ENCODE measurements at places on chromosomes 5 and 9.

- no peak for DNase-seq
Observed at GRCh38 chr9:26673261-26673660, 219.3 kb downstream of the CAAP1 start.

GRCh38 chr9:133203506-133204075, 5.5 kb downstream of the OBP2B start:
- no peak for DNase-seq

GRCh38 chr5:147800491-147800890, 18.0 kb upstream of the JAKMIP2 start:
- DNase-seq: no peak

- no peak for DNase-seq
Observed at GRCh38 chr5:89580976-89581375, 698.0 kb upstream of the MEF2C start.

DNA sequence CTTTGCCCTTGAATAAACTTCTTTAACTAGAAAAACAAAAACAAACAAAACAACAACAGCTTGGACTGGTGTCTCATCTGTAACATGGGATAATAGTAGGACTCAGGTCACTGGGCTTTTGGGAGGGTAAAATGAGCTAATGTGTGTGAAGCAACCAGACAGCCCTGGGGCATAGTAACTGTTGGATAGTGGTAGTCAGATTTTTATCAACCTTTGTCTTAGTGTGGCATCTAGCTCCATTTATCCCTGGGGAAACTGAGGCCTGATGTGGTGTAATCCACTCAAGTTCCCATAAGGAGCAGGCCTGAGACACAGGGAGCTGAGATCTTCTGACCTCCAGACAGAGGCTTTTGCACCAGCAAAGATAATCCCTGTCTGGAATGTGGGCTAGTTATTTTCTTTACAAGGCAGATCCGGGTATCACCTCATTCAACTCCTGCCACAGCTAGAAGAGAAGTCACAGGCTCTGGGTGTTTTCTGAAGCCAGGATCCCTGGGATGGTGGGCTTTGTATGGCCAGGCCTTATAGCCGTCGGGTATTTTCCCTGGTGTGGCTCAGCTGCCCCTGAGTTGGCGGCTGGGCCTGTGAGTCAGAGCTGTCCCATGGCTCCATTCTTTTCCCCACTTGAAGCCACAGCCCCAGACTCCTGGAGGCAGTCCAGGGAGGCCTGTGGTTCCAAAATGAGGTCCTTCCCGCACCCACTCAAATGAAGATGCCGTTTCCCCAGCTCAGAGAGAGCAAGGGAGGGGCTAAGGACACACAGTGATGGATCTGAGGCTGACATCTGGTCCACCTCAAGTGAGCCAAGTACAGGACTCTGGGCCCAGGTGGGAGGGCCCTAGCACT, 26.1 kb upstream of the CSF1R start:
- no peak for DNase-seq

GRCh38 chr5:134133995-134134541, 19.6 kb downstream of the TCF7 start:
- DNase-seq: no peak

GRCh38 chr5:6556802-6557102, 76.1 kb downstream of the NSUN2 start:
- DNase-seq: no peak

DNA sequence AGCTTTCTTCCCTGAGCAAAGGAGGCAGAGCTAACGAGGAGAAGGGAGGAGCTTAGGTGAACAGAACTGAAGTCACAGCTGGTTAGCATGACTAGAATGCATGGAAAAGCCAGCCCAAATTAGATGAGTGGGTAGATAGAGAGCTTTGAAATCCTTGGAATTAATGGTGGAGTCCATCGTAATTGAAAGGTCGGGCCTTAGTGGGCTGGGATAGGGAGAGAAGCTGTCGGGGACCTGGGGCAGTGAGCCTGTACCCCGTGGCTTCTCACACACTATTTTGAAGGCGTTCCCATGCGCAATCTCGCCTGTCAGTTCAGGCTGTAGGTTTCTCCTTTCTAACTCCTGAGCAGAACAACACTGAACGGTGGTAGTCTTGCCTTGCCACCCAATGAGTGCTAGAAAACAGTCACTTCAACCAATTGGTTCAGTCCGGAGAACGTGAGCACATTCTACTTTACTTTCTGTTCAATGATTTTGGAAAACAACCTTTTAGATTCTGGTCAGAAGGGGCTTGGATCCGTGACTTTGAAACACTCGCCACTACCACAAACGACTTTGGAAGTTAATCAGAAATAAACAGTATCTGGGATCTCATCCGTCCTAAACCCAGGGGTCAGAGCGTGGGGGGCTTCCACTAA, 655 bp upstream of the RAI14 start:
- DNase-seq: peak; percentile 11

DNA sequence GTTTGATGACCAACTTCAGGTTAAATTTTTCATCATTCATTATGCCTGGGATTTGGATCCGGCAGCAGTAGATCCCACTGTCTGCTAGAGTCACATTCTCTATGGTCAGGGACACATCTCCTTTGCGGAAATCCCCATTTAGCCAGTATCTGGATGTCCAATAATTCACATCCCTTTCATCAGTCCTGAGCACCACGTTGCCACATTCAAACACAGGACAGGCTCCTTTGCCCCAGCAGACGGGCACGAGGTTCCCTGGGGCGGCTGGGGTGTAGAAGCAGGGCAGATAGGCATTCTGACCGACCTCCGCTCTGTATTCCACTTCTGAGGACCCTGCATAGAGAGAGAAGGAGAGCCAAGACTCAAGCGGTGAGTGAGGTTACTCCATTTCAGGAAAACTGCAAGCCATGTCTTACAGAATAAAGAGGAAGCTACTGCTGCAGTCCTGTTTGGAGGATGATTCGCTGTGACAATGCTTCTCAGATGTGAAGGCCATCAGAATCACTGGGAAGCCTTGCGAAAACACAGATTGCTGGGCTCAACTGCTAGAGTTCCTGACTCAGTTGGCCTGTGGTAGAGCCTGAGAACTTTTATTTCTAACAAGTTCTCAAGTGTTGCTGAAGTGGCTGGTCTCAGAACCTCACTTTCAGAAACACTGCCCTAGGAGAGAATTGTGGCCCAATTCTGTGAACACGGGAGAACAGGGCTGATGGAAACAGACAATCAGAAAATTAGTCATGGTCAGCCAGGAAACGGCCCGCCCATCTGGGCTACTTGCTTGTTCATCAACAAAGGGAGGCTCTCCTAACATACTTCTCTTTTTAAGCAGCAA, 2.0 kb downstream of the HAVCR2 start:
- DNase-seq: no peak

GRCh38 chr5:142073362-142073988, 35.1 kb upstream of the NDFIP1 start:
- no peak for DNase-seq

GRCh38 chr9:93230601-93231000, 46.7 kb downstream of the WNK2 start:
- no peak for DNase-seq

DNA sequence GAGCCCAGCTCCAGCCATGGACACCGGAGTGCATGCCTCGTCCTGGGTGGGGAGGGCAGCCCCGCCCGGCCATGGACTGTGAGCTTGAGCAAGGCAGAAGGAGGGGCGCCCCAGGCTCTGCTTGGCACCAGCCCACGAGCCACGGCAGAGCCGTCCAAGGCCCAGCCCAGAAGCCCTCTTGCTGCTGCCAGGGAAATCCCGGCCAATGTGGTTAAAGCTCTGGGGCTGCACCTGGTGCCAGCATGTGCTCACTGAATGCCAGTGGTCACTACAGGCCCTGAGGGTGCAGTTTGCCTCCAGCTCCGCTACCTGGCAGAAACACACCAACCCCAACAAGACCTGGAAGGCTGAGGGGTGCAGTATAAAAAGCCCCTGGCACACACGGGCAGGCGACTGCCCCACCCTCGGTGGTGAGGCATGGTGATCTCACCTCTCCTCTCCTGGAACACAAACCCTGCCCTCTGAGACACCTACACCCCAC, 11.8 kb downstream of the BRD3 start:
- DNase-seq: no peak

DNA sequence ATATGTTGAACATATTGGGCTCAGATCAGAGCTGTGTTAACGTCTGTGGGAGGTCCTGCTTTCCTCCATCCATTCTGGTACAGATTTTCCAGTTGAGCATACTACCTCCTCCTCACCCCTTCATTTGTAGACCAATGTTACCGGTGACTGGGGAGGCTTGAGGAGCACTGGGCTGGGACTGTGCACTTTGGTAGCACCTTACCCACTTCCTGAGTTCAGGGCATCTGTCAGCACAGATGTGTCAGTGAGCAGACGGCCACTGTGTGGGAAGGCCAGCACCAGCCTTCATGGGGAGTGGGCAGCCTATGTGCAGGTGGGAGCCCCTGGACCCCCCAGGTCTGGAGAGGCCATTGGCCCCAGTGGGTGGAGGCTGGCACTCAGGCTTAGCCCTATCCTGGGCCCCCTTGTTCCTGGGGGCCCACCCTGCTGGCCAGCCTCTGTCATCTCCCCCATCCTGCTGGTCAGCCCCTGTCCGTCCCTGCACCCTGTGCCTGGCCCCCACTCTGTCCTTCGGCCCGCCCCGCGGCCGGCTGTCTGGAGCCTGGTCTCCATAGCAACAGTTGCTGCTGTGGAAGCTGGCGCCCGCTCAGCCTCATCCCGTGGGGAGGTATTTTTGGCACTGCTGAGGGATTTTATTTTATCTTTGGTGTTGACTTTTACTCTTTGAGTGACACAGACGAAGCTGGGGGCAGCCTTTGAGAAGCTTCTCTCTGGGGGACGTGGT, 21.3 kb downstream of the WNK2 start:
- DNase-seq: no peak

DNA sequence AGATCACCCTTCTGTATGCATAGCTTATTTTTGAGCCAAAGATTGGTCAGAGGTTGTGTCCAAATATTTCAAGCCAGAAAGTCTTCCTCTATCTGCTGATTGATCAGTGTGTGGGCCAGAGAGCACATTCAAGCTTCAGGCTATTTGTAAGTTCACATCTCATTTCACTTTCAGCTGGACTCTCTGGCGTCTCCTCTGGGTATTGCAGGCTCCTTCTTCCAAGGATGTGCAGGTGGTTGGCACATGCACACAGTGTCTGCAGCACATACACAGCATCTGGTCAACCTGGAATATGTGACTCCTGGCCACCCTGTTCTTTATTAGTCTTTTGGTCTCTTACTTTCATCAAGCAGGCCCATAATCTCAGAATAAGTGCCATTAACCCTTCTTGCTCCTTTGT, 516.1 kb downstream of the ANXA1 start:
- DNase-seq: no peak

DNA sequence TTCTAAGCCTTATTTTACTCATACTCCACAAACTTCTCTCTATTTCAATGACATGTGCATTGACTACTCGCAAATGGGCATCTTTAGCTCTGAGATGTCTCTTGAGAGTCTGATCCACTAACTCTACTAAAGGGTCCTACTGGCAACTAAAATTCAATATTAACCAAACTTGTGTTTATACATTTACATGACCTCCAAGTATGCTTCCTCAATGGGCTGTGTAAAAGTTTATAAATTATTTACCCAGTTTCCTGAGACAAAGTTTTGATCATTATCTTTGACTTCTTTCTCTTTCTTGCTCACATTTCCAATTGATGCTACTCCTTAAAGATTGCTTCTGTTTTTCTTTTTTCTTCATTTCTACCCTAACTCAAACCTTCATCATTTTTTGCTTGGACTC, 510.1 kb upstream of the DAB2 start:
- no peak for DNase-seq

DNA sequence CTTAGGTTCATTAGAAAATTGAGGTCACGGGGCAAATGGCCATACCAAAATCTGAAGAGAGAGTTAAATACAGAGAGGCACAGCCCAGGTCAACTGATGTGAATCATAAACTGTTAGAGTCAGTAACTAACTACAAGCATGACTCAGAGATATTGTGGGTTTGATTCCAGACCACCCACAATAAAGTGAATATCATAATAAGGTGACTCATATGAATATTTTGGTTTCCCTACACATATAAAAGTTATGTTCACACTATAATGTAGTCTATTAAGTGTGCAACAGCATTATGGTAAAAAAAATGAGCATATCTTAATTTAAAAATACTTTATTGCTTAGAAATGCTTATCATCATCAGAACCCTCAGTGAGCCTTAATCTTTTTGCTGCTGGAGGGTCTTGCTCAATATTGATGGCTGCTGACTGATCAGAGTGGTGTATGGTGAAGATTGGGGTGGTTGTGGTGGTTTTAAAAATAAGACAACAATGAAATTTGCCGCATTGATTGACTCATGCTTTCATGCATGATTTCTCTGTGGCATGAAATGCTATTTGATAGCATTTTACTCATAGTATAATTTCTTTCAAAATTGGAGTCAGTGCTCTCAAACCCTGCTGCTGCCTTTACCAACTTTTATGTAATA, 53.1 kb upstream of the EDIL3 start:
- no peak for DNase-seq

- DNase-seq: no peak
Observed at GRCh38 chr9:124456341-124457078, 6.3 kb downstream of the ADGRD2 start.

DNA sequence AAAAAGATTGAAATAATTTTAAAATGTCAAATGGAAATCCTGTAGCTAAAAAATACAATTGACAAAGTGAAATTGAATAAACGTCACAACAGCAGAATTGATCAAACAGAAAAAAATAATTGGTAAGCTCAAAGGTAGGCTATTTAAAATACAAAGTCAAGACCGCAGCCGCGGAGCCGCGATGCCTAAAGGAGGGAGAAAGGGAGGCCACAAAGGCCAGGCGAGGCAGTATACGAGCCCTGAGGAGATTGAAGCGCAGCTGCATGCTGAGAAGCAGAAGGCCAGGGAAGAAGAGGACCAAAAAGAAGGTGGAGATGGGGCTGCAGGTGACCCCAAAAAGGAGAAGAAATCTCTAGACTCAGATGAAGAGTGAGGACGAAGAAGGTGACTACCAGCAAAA, 1068.5 kb upstream of the COX7C start:
- DNase-seq: no peak

DNA sequence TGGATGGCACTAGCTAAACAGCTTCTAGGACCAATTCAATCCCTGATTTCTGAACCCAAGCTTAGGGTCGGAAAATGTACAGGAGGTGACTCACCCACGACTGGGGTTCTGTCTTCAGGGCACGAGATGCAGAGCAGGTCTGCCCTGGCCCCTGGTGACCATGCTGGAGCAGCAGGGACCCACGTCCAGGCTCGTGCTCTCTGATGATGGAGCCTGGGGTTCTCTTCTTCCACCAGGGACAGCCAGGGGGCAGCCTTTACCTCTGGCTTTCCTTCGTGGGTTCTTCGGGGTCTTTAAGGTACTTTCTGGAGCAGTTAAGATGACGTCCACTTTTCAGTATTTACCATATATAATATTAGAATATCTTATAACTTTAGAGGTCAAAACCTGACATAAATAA, 2.1 kb downstream of the CFAP77 start:
- DNase-seq: no peak

GRCh38 chr9:128632066-128632465, 24.6 kb downstream of the DYNC2I2 start:
- DNase-seq: no peak

GRCh38 chr9:77820293-77820954, 172.3 kb upstream of the GNA14 start:
- no peak for DNase-seq
